Thyroid gland (tissue), 4 donors: ENCODE measurements at places on chromosomes 2 and 18. TPM values are rescaled to one million over a fixed set of nuclear protein-coding genes. Genes with fewer than 3 reads are reported as not detected.

GRCh38 chr2:23376972-23377371, 8.0 kb upstream of the KLHL29 start:
- no peak for DNase-seq

DNA sequence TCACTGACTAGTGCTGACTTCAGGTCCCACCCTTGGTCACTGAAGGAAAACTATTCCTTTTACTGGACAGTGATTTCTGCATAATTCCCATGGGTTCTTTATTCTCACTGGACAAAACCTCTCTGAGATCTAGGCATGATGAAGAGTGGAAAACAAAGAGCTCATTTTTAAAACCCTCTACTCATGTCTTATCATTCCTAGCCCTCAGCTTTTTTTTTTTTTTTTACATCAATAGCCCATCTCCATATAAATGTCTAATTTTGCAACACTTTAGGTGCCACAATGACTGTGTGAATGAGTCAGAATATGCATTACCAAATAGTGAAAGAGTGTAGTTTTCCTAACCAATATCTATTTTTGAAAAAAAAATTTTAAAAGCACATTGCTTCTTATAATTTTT, 74.8 kb downstream of the TCF4 start:
- DNase-seq: no peak

- no peak for DNase-seq
These were observed 1206.7 kb upstream of the CDH2 start for GRCh38 chr18:29383311-29384273.

DNA sequence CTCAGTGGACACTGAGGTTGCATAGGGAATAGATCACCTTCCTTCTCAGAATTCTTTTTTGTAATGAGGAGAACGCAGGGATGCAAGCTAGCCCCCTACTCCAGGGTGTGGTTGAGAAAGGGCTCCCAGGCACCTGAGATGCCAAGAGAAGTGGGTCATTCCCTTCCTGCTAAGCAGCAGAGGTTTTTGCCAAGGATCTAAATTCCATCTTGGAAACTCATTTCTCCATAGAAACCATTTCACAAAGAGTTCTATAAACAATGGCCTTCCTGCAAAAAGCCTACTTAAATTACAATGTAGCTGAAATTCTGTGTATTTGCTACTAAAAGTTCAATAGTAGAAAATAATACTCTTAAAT, 3.7 kb upstream of the PPP3R1 start:
- DNase-seq: no peak

The PTH2R gene
- total RNA-seq: not detected

GRCh38 chr2:226429476-226429875, 370.1 kb downstream of the IRS1 start:
- no peak for DNase-seq

DNA sequence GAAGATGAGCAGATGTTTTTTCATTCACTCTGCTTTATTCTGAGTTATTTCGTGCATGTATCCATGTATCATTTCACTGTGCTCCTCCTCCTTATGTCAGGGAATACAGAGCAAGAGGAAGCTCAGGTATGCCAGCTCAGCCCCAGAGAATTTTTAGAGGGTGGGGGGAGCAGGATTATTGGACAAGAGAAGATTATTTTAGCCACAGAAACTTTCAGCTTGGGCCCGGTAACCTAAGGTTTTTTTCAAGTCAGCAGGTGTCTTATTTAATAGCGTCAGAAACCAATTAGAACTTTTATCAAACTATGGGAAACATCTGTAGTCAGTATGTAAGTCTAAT, 232.9 kb upstream of the SIX3 start:
- DNase-seq: no peak

DNA sequence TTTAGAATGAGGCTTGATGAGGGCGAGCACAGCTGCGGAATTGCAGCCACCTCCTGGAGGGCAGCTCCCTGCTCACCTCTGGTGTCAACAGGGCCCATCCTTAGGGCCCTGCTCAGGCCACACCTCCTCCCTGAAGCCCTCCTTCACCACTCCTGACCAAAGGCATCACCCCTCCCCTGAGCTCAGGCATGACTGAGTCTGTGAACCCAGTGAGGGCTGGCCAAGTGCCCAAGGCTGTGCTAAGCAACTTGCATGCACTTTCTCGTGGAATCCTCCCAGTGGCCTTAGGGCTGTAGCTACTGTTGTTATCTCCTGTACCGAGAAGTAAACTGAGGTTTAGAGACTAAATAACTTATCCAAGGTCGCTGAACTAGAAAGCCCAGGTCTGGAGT, 101.7 kb downstream of the KLHL29 start:
- DNase-seq: peak; percentile 13

The CD8A gene
- total RNA-seq: 1.9 TPM

DNA sequence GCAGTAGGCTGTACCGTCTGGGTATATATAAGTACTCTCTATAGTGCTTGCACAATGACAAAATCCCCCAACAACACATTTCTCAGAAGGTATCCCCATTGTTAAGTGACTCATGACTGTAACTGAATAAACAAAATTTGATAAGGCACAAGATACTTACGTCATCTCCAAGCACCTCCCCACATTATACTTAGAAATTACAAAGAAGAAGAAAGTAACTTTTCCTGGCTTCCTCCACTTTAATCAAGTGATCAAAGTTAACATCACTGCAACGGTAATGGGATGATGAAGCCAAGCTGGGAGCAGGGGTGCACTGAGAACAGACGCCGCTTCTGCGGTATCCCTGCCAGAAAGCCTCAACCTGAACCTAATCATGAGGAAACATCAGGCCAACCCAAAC, 9.7 kb downstream of the TNS1 start:
- DNase-seq: no peak

DNA sequence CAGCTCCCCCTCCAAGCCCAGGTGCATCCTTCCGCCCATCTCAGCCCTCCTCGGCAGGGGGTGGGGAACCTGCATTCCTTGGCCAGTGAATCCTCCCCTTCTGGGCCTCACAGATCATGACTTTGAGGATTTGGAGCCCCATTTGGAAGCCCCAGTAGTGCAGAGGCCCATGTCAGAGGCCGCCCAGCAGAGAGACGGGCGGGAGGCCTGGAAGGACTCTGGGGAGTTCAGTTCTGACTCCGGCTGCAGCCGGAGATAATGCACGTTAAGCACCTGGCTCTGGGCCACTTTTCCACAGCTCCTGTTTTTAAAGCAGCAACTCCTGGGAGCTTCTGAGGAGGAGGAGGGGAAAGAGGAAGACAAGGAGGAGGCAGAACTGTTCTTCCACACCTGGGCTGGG, 14.9 kb downstream of the ATOH8 start:
- DNase-seq: peak; percentile 88

The ADRA2B gene
- total RNA-seq: 1.3 TPM

DNA sequence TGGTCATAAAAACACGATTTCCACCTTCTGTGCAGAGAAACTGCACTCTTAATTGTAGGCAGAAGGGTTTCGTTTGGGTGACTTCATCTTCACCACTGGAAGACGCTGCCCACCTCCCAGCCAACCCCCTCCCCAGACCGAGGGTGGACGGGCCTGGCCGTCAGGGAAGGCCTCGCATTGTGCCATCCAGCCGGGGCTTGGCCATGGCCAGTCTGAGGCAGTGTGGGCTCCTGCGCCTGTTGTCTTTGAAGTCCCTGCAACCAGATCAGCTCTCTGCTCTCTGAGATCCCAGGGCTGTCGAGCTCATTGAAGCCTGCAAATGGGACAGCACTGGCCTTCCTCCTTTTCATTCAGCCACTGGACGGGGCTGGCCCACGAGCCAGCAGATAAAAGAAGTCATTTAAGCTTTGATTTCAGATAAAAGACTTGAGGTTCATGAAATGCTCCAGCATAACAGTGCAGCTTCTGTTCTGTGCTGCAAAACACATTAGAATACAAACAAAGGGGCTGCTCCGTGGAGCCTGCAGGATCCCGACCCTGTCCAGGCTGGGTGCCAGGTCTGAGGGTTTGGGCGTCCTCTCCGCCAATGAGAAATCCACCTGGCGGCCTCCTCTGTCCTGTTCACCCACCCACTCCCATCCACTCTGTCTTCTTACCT, 253.5 kb downstream of the LDLRAD4 start:
- no peak for DNase-seq

The MAP3K19 gene
- total RNA-seq: not detected

The CSRNP3 gene
- total RNA-seq: 9.0 TPM

The PROKR1 gene
- total RNA-seq: not detected

The FSHR gene
- not detected for total RNA-seq

DNA sequence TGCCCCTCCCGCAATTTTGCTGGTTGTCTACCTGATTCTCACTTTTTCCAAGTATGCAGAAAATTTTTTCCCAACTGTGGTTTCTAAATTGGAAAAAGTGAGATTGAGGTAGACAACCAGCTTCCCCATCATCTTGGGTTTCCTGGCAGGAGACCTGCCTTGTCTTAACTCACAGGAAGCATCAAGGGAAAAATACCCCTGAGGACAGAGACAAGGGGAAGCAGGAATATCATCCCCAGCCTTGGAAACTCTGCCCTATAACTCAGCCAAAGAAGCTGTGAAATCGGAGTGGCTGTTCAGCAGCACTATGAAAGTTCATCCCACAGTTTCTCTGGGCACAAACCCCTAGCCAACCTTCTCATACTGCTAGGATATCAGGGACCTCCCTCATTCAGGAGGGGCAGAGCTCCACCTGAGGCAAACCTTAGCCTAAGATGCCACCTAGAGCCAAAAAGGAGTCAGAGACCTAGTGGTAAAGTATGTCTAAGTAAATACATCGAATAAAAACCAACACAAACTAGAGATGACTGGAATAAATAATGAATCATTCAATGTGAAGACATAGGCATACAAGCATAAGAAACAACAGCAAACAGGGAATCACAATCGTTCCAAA, 68.2 kb downstream of the ZSWIM2 start:
- DNase-seq: no peak

- no peak for DNase-seq
These were observed 335.0 kb upstream of the NT5C1B start for GRCh38 chr2:18924386-18924785.
